CD4-positive, alpha-beta T cell treated with Interleukin-15 for 4 hours (primary cell): ENCODE measurements at places on chromosomes 5 and 9.
A peak's percentile ranks its signal among the peaks of the same experiment; 100 is the strongest.

DNA sequence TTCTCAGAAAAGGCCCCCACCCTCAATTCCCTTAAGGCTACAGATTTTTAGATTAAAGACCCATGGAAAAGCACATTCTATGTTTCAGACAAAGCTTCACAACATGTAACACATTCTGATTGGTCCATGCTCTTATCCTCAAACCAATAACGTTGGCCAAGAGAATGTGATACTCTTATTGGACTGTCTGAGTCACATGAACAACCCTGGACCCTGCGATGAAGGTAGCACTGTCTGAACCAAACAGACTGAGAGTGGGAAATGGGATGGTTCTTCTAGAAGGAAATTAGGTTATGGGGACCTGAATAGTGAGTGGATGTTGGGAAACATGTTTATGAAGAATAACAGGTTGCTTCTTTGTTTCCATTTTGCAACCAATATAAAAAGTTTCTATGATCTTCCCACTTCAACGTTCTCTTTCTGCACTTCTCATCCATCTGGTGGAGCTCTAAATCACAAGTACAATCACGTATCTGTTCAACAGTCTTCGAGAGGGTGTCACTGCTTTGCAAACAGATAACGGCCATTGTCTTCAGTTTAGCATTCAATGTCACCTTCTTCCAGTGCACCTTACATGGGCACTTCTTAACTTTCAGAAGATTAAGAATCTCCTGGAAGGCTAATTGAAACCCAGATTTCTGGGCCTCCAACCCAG, 81.6 kb downstream of the PTCH1 start:
- DNase-seq = no peak

DNA sequence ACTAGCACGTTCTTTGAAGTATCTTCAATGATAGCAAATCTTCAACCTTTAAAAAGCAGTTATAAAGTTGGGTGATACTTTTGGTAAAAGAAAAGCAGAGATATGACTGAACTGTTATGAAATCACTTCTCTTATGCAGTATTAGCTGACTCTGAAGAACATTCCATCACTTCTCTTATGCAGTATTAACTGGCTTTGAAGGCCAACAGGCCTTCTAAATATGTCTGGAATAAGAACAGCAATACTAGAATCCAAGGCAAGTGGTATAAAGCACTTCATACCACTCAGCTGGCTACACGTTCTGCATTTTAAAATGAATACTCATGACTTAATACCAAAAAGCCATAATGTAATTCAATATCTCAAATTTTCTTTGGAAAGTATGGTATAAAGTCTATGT, 17.3 kb downstream of the SKIC3 start:
- DNase-seq = no peak

- no peak for DNase-seq
Measured at GRCh38 chr5:59245198-59245597, 648.3 kb downstream of the PDE4D start.

GRCh38 chr9:36193023-36193422, 2.3 kb downstream of the CLTA start:
- no peak for DNase-seq

GRCh38 chr5:40877371-40877988, 31.8 kb upstream of the C7 start:
- DNase-seq = peak; percentile 16

- no peak for DNase-seq
Measured at GRCh38 chr9:136850866-136851775, 1.0 kb upstream of the MAMDC4 start.

- no peak for DNase-seq
Measured at GRCh38 chr5:111635151-111635902, 121.7 kb downstream of the NREP start.

DNA sequence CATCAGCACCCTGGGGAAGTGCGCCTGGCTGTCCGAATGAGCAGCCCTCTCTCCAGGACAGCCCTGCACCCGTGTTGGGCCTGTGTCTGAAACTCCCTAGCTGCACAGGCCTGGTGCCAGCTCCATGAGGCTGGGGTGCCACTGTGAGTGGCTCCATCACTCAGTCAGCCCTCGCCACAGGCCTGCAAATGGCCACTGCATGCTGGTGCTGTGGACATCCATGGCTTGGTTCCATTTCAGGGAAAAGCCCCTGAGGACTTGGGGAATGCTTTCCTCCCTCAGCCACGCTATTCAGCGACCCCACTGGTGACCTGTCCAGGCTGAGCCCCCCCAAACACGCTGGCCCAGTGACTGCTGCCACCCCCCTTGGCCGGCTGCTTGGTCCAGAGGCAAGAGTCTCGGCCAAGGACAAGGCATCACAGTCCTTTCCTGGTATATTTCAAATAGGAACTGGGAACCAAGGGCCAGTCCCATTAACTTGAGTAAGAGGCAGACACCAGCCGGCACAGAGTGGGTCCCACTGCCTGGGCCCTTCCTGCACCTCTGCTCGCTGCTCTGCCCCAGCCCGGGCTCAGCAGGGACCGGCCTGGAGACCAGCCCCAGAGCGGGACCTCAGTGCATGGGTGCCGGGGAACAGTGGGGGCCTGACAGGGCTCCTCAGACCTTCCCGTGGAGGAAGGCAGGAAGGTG, 181.3 kb downstream of the AUH start:
- DNase-seq = no peak
